HepG2 (cell line): ENCODE measurements at places on chromosomes 2 and 18.

DNA sequence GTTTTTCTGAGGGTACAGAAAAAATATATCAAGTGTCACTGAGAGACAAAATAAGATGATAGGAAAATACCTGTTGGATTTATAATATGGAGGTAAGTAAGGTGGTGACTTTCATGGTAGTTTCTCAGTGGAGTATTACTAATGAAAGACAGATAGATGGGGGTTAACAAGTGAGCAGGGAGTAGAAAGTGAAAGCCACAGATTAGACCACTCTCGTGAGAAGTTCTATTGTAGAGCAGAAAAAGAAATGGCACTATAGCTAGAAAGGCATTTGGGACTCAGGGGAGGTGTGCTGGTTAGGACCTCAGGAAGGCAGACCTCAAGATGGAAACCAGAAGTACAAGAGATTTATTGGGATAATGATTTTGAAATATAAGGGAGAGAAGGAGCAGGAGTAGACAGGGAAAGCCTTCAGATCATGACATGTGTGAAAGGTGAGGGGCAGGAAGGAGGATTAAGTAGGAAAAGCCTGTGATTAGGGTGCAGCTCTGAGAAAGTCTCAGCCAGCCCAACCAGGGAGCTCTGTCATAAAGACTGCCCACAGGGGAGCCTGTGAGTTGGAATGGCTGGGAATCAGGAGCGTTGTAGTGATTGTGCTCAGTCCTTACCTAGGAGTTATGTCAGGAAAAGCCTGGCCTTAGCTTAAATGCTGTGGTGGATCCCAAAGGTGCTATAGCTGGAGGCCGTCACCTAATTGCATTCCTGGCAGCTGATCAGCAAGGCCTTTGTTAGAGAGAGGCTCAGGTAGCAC lies 198.1 kb downstream of the IKZF2 start:
- DNase-seq = no peak

GRCh38 chr2:189360861-189361260 lies 80.4 kb upstream of the WDR75 start:
- DNase-seq = peak; percentile 10

DNA sequence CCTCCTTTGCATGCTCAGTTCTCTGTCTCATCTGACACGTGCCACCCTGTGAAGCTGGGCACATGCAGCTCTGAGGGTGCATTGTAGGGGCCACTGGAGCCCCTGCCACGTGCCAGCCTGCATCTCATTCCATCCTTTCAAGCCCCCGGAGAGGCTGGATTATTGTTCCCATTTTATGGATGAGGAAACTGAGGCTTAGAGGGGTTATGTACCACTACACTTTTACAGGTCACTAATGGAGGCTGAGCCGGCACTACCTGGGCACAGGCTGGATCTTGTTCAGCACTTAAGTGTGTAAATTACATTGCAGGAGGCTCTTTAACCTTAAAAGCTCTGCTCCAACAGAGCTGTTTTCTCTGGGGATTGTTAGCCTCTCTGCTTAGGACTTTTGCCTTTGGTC lies 47.5 kb downstream of the KCNIP3 start:
- DNase-seq = no peak

DNA sequence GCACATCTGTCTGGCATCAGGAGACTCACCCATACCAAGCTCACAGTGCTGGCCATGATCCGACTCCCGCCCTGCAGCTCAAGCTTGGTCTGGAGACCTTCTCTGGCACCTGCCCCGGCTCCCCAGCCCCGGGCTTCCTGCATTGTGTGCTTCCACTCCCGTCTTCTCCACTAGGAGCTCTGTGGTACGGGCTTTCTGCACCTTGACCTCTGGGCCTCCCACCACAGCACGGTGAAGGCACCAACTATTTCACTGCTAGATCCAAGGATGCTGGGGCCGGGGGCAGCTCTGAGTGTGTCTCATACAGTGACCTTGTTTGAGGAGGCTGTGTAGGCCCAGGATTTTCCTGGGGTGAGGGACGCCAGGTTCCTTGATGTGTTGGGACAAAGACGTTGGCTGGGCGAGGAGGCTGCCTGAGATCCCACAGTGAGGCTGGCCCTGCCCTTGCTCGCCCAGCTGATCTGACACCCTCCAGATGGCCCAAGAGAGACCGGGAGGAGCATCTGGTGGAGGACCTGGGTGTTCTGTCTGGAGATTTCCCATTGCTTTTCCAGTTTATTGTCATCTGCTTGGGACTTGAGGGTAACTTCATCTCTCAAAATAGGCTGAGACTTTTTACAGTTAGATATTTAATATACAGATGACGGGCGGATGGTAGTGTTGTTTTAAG lies 64.0 kb downstream of the HPCAL1 start:
- peak; percentile 27 for DNase-seq

DNA sequence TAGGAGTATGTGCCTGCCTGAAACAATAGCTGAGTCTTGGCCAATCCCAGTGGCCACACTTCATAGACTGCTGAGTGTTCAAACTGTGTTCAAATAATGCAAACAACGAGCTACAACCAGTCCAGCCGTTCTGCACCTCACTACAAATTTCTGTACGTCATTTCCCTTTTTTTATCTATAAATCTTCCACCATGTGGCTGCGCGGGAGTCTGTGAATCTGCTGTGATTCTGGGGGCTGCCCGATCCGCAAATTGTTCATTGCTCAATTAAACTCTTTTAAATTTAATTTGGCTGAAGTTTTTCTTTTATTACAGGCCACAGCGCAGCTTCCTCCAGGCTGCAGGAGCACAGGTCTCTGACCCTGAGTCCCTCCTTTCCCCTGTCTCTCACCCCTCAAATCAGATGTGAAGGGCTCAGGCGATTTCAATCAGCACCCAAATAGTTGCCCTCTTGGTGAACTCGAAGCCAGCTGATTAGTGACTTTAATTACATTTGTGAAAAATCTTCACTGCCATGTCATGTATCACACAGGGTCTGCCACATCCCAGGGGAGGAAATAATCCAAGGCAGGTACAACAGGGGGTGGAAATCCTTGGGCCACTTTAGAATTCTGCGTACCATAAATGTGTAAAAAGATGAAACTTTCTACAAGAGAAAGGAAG lies 145.6 kb downstream of the NDUFA10 start:
- DNase-seq = no peak

- no peak for DNase-seq
These were observed 37.9 kb upstream of the GPC1 start for GRCh38 chr2:240397542-240397916.

- no peak for DNase-seq
These were observed 36.5 kb downstream of the LPIN2 start for GRCh38 chr18:2976218-2977132.

- no peak for DNase-seq
These were observed 242.9 kb downstream of the LDLRAD4 start for GRCh38 chr18:13461469-13461868.

DNA sequence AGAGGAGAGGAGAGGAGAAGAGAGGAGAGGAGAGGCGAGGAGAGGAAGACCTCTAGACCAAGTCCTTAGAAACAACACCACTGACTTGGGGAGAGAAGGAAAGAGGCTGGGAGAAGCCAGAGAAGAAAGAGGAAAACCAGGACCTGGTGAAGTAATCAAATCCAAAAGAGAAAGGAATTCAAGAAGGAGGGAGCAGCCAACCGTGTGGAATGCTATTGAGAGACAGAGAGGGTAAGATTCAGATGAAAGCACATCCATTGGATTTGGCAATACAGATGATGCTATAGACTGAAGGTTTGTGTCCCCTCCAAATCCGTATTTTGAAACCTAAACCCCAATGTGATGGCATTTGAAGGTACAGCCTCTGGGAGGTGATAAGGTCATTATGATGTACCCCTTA lies 50.7 kb downstream of the GALNT14 start:
- no peak for DNase-seq

- DNase-seq = no peak
These were observed 613.7 kb upstream of the ACVR2A start for GRCh38 chr2:147231081-147231480.

DNA sequence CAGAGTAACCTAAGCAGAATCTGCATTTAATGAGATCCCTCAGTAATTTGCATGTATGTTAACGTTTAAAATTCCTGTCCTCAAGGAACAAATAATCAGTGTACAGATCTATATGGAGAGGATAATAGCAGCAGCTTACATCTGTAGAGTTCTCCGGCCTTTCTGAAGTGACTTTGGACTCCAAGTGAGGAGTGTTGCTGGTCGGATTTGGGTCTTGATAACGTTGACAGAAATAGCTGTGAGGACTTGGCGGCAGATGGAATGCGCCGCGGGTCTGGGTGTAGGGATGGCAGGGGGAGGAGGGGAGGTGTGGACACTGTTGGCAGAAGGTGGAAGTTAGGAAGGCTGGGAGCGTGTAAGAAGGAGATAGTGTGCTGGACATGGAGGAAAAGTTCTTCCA lies 170.9 kb upstream of the GATA6 start:
- DNase-seq = no peak

GRCh38 chr2:74603282-74604000 lies 44.7 kb downstream of the M1AP start:
- DNase-seq = no peak

- DNase-seq = no peak
These were observed 5.4 kb downstream of the VIT start for GRCh38 chr2:36701918-36702317.

DNA sequence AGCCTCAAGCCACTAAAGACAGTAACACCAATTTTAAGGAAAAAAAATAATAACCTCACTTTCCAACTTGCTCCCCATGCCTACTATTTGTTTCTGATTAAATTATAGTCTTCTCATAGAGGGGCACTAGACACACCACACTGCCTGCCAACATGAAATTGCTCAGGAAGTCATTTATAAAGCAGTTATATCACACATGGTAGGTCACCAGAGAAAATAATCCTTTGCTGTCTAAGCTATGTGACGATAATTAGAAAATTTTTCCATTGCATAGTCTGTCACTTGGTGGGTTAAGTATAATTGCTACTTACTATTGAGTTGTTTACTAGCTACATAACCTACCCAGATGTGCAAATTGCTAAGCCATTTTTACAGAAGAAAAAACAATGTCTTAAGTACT lies 85.2 kb downstream of the INO80D start:
- DNase-seq = no peak

- no peak for DNase-seq
These were observed 26.4 kb upstream of the PGAP1 start for GRCh38 chr2:196952936-196953335.

GRCh38 chr2:7027956-7028655 lies 110.9 kb downstream of the RNF144A start:
- DNase-seq = no peak

DNA sequence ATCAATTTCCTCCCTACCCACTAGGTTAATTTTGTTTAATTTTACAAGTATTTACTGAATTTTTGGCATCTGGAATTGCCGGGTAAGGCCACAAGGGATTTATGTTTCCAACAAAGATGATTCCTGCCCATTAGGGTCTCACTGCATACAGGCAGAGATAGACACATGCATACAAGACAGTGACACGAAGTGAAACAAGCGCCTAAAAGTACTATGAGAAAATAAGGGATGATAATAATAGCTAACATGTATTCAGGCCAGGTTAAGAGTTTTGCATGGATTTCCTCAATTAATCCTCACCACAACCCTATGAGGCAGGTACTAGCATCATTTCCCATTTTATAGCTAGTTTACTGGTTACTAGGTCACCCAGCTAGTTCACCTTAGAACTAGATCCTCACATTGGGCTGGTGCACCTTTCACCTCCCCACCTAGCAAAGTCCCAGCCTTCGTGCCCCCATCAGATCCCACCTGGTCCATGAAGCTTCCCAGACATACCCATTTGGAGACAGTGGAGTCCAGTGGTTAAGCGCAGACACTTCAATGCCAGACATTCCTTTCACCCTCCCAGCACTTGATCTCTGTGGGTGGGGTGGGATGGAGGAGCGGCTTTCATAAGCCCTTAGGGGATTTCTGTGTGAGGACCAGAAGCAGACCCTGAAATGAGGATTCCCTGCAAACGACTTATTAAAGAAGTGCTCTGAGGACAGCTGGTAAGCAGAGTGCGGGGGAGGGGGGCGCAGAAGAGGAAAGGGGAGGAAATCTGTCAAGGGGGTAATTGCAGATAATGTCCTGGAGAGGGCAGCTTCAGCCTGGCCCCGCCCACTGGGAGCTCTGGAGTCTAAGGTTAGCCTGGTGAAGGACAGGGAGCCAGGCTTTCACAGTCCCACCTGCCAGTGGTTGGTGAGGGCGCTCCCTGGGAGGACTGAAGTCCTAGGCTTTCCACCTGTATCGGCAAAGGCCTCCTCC lies 5.8 kb upstream of the DGUOK start:
- DNase-seq = peak; percentile 55

- no peak for DNase-seq
These were observed 23.7 kb downstream of the FAM178B start for GRCh38 chr2:96962567-96963203.

GRCh38 chr2:5077479-5078089 lies 614.6 kb upstream of the SOX11 start:
- DNase-seq = no peak

GRCh38 chr2:18980786-18981430 lies 377.5 kb downstream of the OSR1 start:
- no peak for DNase-seq

GRCh38 chr2:46148369-46148736 lies 148.9 kb upstream of the EPAS1 start:
- no peak for DNase-seq
